ENCODE measurements at places on chromosomes 16 and 17.

GRCh38 chr16:11780991-11781680, 15.9 kb downstream of the ZC3H7A start:
- DNase-seq: no peak

- DNase-seq: no peak
Measured at GRCh38 chr17:15921640-15922039, 23.3 kb upstream of the ADORA2B start.

GRCh38 chr17:81687770-81688541, 4.1 kb downstream of the HGS start:
- no peak for DNase-seq

- DNase-seq: no peak
Measured at GRCh38 chr16:12387311-12387710, 410.8 kb downstream of the SNX29 start.

DNA sequence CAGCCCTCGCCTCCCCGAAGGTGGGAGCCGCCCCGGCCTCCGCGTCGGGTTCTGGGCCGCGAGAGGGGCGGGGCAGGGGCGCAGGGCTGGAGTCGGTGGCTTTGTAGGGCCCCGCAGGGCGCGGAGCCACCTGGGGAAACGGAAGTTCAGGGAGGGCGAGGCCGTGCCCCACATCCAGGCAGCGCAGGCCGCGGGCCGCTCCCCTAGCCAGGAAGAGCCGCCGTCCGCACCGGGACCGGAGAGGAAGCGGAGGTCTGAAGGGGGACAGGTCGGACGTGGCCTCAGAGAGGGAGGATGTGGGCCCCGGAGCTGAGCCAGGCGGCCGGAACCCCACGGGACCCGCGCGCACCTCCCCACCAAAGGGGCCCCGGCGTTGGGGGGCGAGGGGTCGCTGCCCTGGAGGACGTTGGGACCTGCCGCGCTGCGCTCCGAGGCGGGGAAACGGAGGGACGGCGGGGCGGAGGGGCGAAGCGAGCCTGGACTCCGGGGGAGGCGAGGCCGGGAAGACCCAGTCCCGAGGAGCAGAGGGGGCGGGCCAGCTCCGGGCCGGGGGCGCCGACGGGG, 482 bp upstream of the SLC16A3 start:
- peak; percentile 44 for DNase-seq

- DNase-seq: no peak
Measured at GRCh38 chr17:5888811-5889210, 181.4 kb upstream of the WSCD1 start.

DNA sequence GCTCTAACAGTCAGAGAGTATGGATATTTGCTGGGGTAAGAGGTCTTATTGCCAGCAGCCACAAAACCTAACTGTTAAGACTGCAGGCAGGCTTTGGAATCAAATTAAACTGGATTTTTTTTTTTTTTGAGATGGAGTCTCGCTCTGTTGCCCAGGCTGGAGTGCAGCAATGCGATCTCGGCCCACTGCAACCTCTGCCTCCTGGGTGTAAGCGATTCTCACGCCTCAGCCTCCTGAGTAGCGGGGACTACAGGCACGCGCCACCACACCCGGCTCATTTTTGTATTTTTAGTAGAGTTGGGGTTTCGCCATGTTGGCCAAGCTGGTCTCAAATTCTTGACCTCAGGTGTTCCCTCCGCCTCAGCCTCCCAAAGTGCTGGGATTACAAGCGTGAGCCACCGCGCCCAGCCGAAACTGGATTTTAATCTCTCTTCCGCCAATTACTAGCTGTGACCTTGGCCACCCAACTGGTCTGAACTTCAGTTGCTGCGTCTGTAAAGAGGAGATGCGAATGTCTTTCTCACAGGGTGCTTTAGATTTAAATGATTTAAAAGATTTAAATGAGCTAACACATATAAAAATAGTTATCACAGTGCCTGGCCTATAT, 842 bp downstream of the MRPL10 start:
- DNase-seq: no peak

DNA sequence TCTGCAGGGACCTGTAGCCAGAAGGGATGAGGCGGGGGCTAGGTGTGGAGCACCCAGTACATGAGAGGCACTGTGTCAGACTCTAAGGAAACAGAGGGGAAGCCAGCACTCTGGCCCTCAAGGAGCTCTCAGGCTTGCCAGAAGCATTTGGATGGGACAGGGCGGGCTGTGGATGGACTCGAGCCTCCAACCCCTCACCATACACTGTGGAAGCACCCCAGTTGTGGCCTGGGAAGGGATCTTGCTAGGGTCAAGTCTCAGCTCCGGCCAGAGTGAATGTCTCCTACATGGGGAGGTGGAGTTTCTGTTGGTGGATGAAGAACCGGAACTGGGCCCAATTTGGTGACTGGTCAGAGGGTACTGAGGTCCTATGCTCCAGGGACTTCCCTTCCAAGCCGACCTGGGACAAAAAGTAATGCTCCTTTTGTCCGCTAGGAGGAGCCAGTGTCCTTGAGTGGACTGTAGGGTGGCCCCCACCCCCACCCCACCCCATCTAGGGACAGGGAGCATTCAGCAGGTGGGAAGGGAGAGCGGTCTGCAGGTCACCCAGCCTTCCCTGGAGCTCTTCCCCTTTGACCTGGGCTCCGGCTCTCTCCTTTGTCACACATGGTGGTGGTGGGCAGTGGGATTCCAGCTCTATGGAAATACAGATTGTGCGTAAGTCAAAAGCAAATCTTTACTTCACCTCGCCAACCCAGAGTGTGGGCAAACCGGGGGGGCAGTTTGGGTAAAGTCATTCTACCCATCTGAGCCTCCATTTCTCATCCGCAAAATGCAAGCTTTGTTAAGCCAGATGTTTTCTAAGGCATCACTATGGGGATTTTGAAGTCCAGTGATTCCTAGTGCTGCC, 20.4 kb upstream of the PHB1 start:
- DNase-seq: no peak

DNA sequence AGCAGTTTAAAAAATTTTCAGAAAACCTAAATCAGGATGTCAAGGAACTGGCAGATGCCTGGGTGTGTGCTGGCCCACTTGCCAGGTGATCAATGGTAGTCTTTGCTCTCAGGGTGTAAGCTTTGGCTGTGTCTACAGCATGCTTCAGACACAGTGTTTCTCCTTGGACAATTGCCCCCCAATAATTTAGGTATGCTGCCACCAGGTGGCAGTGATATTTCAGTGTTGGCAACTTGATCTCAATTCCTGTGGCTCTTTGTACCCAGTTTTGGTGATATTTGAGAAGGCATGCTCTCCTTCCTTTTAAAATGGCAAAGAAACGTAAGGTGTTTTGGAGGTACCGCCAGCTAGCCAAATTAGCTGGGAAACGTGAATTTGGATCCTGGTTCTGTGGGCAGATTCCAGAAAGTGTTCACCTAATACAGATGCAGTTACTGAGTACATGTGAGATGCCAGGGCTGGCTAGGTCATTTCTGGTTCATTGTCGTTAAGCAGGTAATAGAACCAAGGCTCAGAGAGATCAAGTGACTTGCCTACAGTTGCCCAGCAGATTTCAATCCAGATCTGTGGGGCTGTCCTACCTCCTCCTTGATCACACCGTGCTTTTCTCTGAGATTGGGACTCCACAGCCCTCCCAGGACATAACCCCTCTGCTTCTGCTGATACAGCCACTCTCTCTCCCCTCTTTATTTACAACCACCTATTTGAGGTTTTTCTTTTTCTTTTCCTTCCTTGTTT, 155.6 kb upstream of the PLCG2 start:
- DNase-seq: no peak

- DNase-seq: no peak
Measured at GRCh38 chr16:10514369-10515055, 65.9 kb downstream of the EMP2 start.

- DNase-seq: no peak
Measured at GRCh38 chr17:79304884-79305283, 230.3 kb downstream of the ENGASE start.

All from right hindlimb (tissue), 1 donor.